Adrenal gland (tissue), 19 donors: ENCODE measurements at places on chromosomes 7 and 10. TPM values are rescaled to one million over a fixed set of nuclear protein-coding genes. Genes with fewer than 3 reads are reported as not detected.

The SLIT1 gene
- polyA plus RNA-seq: 0.24 TPM

The ANXA8L1 gene
- polyA plus RNA-seq: not detected

The EBLN1 gene
- not detected for polyA plus RNA-seq

The OR9A2 gene
- not detected for polyA plus RNA-seq
